ENCODE measurements at places on chromosomes 2 and 18.
A peak's percentile ranks its signal among the peaks of the same experiment; 100 is the strongest.

DNA sequence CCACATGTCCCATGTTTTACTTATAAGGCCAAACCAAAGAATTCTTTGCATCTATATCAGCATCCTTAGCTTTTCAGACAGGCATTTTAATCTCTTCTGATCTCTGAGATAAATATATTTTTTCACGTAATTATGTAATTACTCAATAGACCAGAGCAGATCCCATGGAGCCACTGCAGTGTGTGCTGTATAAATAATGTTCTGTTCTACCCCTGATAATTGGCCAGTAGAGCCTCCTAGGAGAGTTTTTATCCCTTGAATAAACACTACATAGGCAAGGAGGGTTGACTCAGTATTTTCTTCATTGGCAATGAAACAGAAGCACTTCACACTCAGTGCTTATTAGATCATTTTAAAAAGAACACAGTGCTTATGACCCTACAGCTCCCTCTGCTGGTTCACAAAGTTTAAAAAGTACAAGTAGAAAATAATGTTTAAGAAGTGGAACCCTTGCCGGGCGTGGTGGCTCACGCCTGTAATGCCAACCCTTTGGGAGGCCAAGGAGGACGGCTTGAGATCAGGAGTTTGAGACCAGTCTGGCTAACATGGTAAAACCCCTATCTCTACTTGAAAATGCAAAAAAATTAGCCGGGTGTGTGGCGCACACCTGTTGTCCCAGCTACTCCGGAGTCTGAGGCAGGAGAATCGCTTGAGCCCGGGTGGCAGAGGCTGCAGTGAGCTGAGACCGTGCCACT is 91.9 kb downstream of the PPP1R1C start:
- peak; percentile 40 for DNase-seq

DNA sequence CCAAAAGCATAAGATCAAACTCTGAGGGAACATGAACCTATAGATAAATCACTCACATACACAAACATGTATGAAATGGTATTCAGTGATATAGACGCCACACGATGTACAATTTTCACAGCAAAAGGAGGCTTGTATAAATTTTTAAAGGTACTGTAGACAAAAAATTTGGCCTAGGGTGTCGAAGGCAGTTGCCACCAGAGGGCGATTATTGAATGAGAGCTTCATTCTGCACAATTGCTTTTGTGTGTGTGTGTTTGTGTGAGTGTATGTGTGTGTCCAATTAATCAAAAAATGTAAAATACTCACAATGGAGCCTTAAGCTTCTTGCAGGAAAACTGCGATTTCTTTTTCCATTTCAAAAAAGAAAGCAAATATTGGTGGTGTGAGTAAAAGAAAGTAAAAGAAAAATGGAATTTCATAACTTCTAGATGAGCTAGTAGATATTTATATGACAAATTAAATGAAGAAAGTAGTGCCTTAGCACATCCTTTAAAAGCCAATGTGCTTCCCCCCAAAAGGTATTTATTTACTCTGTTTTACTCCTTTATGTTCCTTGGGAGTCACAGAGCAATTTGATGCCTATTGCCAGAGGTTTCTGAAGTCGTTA is 800.1 kb downstream of the SATB2 start:
- DNase-seq: no peak

DNA sequence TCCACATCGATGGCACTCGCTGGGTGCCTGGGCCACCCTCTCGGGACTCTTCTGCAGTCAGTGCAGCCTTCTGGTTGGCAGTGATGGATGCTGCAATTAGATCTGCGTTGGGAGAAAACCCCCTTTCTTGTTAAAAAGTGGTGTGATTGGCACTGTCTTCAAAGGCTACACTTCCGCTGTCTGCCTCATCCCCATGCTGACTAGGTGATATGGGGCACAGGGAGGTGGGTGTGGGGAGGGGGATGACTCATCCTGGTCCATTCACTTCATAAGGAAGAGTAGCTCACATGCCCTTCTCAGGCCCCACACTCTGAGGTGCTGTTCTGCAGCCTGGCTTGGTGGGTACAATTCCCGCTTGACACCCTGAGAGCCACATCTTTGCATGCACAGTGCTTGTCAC is 77.4 kb downstream of the THNSL2 start:
- DNase-seq: no peak

- no peak for DNase-seq
Measured at GRCh38 chr2:127386764-127387654, 766 bp downstream of the MAP3K2 start.

DNA sequence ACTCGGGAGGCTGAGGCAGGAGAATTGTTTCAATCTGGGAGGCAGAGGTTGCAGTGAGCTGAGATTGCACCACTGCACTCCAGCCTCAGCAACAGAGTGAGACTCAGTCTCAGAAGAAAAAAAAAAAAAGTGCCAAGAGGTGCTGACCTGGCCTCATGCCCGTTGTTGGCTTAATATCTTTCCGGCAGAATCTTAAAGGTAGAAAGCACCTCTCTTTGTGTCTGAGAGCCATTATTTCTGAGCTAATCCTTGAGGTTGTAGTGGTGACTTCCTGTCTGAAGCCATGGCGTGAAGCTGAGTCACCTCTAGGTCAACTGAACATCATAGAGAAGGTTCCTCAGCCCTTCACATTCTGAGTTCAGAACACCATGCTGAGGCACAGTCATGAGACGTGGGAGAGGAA is 60.4 kb downstream of the WDSUB1 start:
- DNase-seq: no peak

DNA sequence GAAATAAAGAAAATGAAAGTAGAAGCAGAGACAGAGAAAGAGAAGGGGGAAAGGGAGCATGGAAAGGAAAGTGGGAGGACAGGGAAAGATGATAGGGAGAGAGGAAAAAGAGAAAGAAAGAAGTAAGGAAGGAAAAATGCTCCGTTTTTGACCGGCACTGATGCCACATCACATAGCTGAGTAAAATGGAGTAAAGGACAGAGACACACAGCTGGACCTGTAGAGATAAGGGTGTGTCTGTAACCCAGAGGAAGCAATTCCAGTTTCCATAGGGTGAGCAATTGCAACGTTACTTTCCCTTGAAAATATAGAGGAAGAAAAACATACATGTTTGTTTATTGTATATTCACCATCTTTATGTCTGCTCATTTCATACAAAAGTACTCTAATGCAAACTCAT is 1866.9 kb upstream of the PIK3C3 start:
- no peak for DNase-seq

DNA sequence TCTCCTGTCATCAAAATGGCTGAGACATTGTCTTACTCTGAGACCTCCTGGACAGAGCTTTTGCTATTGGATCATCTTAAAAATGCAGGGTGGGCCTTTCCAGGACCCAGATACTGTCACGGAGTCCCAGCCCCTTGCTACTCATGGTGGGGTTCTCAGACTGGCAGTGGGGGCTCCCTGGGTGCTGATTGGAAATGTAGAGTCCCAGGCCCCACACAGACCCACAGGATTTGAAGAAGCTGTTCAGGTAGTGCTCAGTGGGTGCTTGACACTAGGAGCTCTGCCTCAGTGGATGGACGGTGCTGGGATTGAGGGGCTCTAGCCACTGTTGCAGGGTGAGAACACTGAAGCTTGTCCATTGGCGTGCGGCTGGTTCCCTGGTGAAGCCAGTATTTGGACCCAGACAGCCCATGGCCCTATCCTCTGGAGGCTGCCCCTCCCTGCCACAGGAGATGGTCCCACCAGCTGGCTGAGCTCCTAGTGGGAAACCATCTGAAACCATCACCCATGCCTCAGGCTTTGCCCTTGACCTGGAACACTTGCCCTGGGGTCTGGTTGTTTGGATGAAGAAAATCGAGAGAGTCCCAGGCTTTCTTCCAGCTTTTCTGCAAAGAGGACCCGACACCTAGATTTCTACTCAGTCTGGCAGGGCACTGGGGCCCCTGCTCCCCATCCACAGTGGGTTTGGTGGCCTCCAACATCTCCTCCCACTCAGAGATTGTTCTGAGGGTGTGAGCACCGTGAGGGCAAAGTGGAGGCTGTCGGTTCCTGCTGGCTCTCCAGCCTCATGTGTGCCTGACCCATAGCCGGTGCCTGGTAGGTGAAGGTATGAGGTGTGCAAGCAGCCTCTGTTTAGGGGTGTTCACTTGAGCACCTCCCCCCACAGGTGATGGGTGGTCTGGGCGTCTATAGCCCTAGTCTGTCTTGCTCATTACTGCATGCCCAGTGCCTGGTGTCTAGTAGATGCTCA is 30.1 kb downstream of the MROH2A start:
- DNase-seq: no peak

Measured in BJ (cell line).